ENCODE measurements at places on chromosomes 2 and 18. TPM values are rescaled to one million over a fixed set of nuclear protein-coding genes. Genes with fewer than 3 reads are reported as not detected.

- H3K36me3 ChIP-seq = no peaks in the 10 kb centered on the region
- DNase-seq = no peak
- H3K4me3 ChIP-seq = no peak overlapping the region
- no peaks in the 10 kb centered on the region for H3K27me3 ChIP-seq
- peaks cover 14% of the 10 kb centered on the region for H3K4me1 ChIP-seq
- H3K27ac ChIP-seq = peak overlapping the region; percentile 27
Measured at GRCh38 chr2:191927991-191928390, 81.1 kb upstream of the CAVIN2 start.

DNA sequence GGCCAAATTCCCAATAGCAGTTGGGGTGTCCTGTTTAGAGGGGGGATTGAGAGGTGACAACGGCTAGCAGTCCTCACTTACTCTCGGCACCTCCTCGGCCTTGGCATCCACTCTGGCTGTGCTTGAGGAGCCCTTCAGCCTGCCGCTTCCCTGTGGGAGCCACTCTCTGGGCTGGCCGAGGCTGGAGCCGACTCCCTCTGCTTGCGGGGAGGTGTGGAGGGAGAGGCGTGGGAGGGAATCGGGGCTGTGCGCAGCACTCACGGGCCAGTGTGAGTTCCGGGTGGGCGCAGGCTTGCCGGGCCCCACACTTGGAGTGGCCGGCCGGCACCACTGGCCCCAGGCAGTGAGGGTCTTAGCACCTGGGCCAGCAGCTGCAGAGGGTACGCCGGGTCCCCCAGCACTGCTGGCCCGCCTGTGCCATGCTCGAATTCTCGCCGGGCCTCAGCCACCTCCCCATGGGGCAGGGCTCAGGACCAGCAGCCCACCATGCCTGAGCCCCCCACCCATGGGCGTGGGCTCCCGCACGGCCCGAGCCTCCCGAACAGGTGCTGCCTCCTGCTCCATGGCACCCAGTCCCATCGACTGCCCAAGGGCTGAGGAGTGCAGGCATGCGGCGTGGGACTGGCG lies 705.9 kb upstream of the ZNF804A start:
- no peak overlapping the region for H3K4me3 ChIP-seq
- no peak overlapping the region for H3K27ac ChIP-seq
- H3K4me1 ChIP-seq = no peaks in the 10 kb centered on the region

- peaks cover 14% of the 10 kb centered on the region for H3K36me3 ChIP-seq
- no peak overlapping the region for H3K27ac ChIP-seq
- no peaks in the 10 kb centered on the region for H3K27me3 ChIP-seq
- H3K4me1 ChIP-seq = no peaks in the 10 kb centered on the region
- H3K4me3 ChIP-seq = no peak overlapping the region
Measured at GRCh38 chr2:171008550-171009205, 79.6 kb downstream of the GORASP2 start.

DNA sequence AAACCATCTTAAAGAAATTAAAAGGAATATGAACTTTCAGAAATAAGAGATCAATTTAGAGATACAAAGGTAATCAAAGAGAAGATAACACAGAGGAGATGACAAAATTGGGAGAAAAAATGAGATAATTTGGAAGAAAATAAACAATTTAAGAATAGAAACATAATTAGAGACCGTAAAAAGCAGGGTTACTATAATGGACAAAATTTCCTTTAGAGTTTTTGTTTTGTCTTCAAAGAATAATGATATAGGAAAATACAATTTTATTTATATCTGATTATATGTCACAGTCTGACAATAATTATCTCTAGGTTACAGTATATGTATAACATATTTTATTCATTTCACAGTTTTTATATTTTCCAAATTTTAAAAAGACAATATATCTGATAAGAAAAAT lies 716.4 kb upstream of the ZNF804A start:
- H3K4me3 ChIP-seq = no peak overlapping the region
- H3K27me3 ChIP-seq = no peaks in the 10 kb centered on the region

- H3K4me1 ChIP-seq = peaks cover 68% of the 10 kb centered on the region
- DNase-seq = peak; percentile 91
- no peaks in the 10 kb centered on the region for H3K36me3 ChIP-seq
- H3K27ac ChIP-seq = peak overlapping the region; percentile 84
- H3K4me3 ChIP-seq = no peak overlapping the region
- no peaks in the 10 kb centered on the region for H3K27me3 ChIP-seq
Measured at GRCh38 chr2:54438271-54438670, 17.9 kb upstream of the SPTBN1 start.

DNA sequence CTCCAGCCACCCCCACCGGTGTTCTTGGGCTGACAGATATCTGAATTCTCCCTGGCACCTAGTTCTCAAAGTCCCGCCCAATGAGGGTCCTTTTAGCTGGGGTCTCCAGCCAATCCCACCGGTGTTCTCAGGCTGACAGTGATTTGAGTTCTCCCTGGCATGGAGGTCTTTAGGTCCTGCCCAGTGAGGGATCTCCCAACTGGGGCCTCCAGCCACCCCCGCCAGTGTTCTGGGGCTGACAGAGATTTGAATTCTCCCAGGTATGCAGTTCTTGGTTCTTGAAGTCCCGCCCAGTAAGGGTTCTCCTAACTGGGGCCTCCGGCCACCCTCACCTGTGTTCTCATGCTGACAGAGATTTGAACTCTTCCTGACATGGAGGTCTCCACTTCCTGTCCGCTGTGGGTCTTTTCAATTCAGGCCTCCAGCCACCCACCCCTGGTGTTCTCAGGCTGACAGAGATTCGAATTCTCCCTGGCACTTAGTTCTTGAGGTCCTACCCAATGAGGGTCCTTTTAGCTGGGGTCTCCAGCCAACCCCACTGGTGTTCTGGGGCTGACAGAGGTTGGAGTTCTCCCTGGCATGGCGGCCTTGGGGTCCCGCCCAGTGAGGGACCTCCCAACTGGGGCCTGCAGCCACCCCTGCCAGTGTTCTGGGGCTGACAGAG lies 154.6 kb downstream of the ANKRD36 start:
- no peak overlapping the region for H3K4me3 ChIP-seq
- no peaks in the 10 kb centered on the region for H3K36me3 ChIP-seq
- no peaks in the 10 kb centered on the region for H3K4me1 ChIP-seq
- DNase-seq = peak; percentile 91
- no peak overlapping the region for H3K27ac ChIP-seq
- H3K27me3 ChIP-seq = no peaks in the 10 kb centered on the region

GRCh38 chr2:24857746-24858145 lies 62.3 kb downstream of the ADCY3 start:
- peak overlapping the region; percentile 69 for H3K27ac ChIP-seq
- no peaks in the 10 kb centered on the region for H3K36me3 ChIP-seq
- H3K27me3 ChIP-seq = no peaks in the 10 kb centered on the region
- DNase-seq = no peak
- no peak overlapping the region for H3K4me3 ChIP-seq
- H3K4me1 ChIP-seq = no peaks in the 10 kb centered on the region

- no peaks in the 10 kb centered on the region for H3K36me3 ChIP-seq
- peaks cover 11% of the 10 kb centered on the region for H3K4me1 ChIP-seq
- no peak for DNase-seq
- H3K27ac ChIP-seq = no peak overlapping the region
- no peaks in the 10 kb centered on the region for H3K27me3 ChIP-seq
Measured at GRCh38 chr2:147588191-147588590, 256.6 kb upstream of the ACVR2A start.

Gene HOXD11
- not detected for total RNA-seq

Gene PARD3B
- total RNA-seq = 35.4 TPM

Gene INPP1
- 23.6 TPM for total RNA-seq

Gene KIF5C
- 4.6 TPM for total RNA-seq

Gene BOK
- total RNA-seq = 55.8 TPM

Gene LOXL3
- 7.1 TPM for total RNA-seq

Data from esophagus muscularis mucosa (tissue), 4 donors.